ENCODE measurements at places on chromosomes 11 and 22.

DNA sequence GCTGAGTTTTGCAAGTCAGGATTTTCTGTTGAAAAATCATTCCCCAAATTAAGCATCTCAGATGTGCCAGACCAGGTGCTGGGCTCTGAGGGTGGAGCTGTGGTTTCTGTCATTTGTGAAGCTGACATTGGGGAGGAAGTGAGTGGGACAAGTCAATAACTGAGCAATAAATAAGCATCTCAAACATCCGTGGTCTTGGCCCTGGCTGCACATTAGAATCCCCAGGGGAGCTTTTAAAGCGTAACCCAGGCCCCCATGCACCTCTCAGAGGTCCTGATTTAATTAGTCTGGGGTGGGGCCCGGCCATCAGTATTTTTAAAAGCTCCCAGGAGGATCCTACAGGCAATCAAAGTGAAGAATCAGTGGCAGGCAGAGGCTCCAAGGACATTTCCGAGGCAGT is 420.0 kb downstream of the MN1 start:
- DNase-seq: no peak

GRCh38 chr11:1879941-1880720 is 11.6 kb downstream of the PRR33 start:
- DNase-seq: peak; percentile 53

DNA sequence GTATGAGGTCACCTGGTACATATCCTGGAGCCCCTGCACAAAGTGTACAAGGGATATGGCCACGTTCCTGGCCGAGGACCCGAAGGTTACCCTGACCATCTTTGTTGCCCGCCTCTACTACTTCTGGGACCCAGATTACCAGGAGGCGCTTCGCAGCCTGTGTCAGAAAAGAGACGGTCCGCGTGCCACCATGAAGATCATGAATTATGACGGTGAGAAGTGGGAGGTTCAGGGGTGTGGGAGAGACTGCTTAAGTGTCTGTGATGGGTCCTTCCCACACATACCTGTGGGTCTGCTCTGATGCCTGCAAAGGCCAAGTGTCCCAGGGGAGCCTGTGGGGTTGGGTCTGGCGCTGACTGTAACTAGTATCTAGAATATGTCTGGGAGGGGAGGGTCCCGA is 3.9 kb downstream of the APOBEC3G start:
- no peak for DNase-seq

DNA sequence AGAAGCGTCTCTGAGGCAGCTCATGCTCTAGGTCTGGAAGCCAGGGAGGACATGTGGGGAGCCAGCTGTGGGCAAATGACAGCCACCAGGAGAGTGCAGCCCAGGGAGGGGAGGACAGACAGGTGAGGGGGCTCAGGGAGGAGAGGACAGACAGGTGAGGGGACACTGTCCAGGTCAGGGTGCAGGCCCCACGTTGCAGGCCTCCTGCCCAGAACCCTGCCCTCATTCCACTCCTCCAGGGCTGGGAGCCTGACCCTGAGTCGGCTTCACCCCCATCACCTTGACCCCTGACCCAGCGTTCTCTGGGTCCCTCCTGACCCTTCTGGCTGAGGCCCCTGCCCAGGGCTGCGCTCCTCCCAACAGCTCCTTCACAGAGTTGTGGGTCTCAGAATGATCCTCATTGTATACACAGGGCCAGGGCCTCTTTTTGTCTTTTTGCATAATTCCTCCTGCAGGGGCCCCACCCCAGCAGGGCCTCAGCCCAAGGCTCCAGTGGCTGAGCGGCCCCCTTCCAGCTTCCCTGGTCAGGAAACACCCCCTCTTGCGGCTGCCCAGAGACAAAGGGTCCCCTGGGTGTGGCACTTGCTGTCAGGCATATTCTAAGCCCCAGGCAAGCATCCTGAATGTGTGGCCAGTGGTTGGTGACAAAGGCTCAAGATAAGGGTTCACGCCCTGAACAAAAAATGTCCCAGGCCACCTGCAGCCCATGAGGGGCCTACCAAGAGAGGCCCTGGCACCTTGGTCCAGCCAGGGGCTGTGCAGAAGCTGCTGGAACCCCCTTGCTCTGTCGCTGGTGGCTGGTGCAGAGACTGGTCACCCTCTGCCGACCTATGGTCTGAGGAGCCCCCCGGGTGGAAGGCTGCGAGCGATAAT is 853.0 kb downstream of the BRD1 start:
- no peak for DNase-seq

- DNase-seq: peak; percentile 99
Observed at GRCh38 chr11:114295676-114296604, at the start of gene NNMT. Gene NNMT (plus strand): TSS chr11:114296399. CDS start chr11:114296557, 158 bp downstream.

GRCh38 chr11:73383249-73384124 is 7.3 kb downstream of the RELT start:
- DNase-seq: no peak

GRCh38 chr22:23066200-23067022 is 3.9 kb upstream of the GNAZ start:
- no peak for DNase-seq

DNA sequence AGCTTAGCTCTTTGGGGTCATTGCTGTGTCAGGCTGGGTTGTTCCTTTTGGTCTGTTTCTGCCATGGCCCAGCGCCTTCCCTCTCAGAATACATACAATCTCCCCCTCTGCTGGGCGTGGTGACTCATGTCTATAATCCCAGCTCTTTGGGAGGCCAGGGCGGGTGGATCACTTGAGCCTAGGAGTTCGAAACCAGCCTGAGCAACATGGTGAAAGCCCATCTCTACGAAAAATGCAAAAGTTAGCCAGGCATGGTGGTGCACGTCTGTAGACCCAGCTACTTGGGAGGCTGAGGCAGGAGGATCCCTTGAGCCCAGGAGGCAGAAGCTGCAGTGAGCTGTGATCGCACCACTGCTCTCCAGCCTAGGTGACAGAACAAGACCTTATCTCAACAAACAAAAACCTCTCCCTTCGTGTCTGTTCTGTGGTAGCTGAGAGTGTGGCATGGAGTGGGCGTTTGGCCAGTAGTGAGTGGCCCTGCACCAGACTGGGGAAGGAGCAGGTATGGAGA is 46.7 kb upstream of the RAB1B start:
- peak; percentile 22 for DNase-seq

DNA sequence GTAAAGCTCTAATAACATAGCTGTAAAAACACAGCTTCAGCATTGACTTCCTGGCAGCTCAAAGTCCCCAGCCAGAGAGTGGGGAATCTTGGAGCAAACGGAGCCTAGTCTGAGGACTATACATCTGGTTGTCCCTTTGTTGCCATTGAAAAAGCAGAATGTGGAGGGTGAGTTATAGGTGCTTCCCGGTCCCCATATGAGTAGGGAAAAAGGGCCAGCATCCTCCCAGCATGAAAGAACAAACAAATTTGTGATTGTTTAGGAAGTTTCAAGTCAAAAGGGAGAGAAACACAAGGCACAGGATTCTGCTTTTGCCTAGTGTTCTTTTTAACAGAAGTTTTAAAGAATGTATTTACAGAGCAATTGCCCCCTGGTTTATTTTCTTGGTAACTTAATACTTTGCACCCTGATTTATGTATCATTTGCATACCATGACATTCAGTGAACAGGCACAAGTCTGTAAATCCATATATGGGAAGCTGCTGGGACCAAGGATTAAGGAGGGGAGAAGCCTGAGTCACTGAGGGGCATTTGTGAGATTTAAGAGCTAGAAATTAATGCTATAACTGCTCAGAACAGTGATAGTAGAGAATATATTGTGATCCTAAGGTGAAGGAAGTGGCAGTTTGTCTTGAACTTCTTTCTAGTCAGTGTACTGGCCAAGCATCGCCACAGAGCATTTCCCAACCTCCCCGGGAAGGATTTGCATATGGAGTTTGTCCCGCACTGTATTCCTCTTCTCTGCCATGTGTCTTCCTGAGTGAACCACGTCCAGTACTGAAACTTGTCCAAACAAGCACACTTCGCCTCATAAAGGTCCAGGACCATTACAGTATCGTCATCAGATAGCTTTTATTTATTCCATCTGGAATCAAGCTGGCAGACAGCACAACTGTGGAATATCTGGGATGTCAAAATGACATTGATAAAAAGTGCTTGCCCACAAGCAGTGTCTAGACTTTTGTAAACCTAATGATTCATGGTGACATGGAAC is 103.0 kb downstream of the DBX1 start:
- DNase-seq: peak; percentile 77

GRCh38 chr22:43889860-43890253 is 2.0 kb downstream of the PNPLA5 start:
- peak; percentile 14 for DNase-seq

DNA sequence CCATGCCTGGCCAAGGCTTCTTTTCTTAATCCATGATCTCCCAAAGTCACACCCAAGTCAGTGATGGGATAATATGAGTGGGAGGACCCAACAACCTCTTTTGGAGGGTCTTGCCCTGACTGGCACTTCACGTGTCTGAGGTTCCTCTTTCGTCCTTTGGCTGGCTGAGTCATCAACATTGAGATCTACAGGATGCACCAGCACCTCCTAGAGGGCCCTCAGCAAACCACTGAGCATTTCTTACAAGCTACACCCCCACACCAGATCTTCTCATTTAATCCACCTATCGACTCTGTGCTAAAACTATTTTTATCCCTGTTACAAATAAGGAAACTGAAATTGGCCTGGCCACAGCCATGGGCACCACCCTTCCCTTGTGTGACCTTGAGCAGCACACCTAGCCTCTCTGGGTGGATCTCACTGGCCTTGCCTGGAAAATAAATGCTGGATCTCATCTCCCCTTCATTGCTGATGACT is 63.4 kb downstream of the FLI1 start:
- peak; percentile 18 for DNase-seq

GRCh38 chr11:36817336-36817965 is 219.4 kb upstream of the RAG2 start:
- no peak for DNase-seq

DNA sequence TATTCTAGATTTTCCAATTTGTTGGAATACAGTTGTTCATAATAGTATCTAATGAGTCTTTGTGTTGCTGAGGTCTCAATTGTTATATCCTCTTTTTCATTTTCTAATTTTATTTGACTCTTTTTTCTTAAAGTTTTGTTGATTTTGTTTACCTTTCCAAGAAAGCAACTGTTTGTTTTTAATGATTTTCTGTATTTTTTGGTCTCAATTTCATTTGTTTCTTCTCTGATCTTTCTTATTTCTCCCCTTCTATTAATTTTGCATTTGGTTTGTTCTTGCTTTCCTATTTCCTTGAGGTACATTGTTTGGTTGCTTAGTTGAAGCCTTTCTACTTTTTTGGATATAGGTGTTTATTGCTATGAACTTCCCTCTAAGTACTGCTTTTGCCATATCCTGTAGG is 5.2 kb upstream of the OR52A1 start:
- no peak for DNase-seq

GRCh38 chr11:79087238-79087960 is 353.4 kb downstream of the TENM4 start:
- DNase-seq: peak; percentile 99

Measured in fibroblast of skin of scalp (primary cell).